ENCODE measurements at places on chromosomes 5 and 9. TPM values are rescaled to one million over a fixed set of nuclear protein-coding genes. Genes with fewer than 3 reads are reported as not detected.

The FAM221B gene
- not detected for total RNA-seq

The PCDHB6 gene
- total RNA-seq = not detected

The CDH6 gene
- under 0.01 TPM for total RNA-seq

The CMYA5 gene
- 0.27 TPM for total RNA-seq

The SPTLC1 gene
- 27.7 TPM for total RNA-seq

The CDKN2A gene
- total RNA-seq = 0.27 TPM

The PCDHGA1 gene
- under 0.01 TPM for total RNA-seq

The RECK gene
- total RNA-seq = 3.8 TPM

The ITGA1 gene
- total RNA-seq = under 0.01 TPM

The SPINK1 gene
- not detected for total RNA-seq

The SIMC1 gene
- 11.0 TPM for total RNA-seq

The SAPCD2 gene
- 4.8 TPM for total RNA-seq

The ARL10 gene
- 17.8 TPM for total RNA-seq

The GALNT12 gene
- total RNA-seq = 6.5 TPM

The SLC34A1 gene
- total RNA-seq = under 0.01 TPM

The CXCL14 gene
- under 0.01 TPM for total RNA-seq

The CHSY3 gene
- total RNA-seq = 0.27 TPM

The HACD4 gene
- total RNA-seq = 18.9 TPM

The FBLL1 gene
- 0.54 TPM for total RNA-seq

The CYSRT1 gene
- total RNA-seq = 0.27 TPM

The FAM163B gene
- under 0.01 TPM for total RNA-seq

The GABRA1 gene
- total RNA-seq = not detected

The SHISAL2B gene
- not detected for total RNA-seq

The MARCOL gene
- not detected for total RNA-seq

The NSG2 gene
- total RNA-seq = not detected

The PPIP5K2 gene
- 36.1 TPM for total RNA-seq

The SLU7 gene
- total RNA-seq = 21.5 TPM

The LTC4S gene
- total RNA-seq = 8.6 TPM

The PCDHA6 gene
- under 0.01 TPM for total RNA-seq

The SPINK9 gene
- total RNA-seq = not detected

The CBY3 gene
- total RNA-seq = 1.3 TPM

The PTCD2 gene
- total RNA-seq = 5.1 TPM

The WDR31 gene
- 3.2 TPM for total RNA-seq

The CER1 gene
- total RNA-seq = under 0.01 TPM

The GLDC gene
- 0.27 TPM for total RNA-seq

The DBH gene
- not detected for total RNA-seq

The MEF2C gene
- 98.0 TPM for total RNA-seq

The CSNK1A1 gene
- total RNA-seq = 116 TPM

The FASTKD3 gene
- total RNA-seq = 4.6 TPM

The ACOT12 gene
- total RNA-seq = under 0.01 TPM

The SMIM32 gene
- total RNA-seq = not detected

The FAM78A gene
- total RNA-seq = 70.3 TPM

The PTPRD gene
- 16.2 TPM for total RNA-seq
